ENCODE measurements at places on chromosomes 1 and 21. TPM values are rescaled to one million over a fixed set of nuclear protein-coding genes. Genes with fewer than 3 reads are reported as not detected.

DNA sequence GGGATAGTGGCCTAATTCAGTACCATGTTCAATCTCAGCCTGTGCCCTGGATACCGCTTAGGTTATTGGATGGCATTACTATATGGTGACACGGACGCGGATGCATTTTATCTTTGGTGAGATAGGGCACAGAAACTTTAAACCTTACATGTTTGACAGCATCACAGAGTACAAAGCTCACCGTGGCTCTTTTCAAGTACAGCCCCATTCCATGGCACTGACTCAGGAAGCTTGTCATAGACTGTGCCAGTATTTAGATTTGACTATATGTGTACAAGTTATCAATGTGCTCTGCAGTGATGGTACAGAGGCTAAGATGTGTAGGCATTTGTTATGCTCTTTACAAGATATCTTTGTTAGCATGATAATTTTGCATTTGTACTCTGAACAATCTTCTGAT lies 169.0 kb downstream of the RYR2 start:
- no peak for DNase-seq

FLG gene
- not detected for total RNA-seq

MDM4 gene
- 88.5 TPM for total RNA-seq

CCDC185 gene
- not detected for total RNA-seq
